ENCODE measurements at places on chromosomes 13 and 19.

- DNase-seq, result no peak
These were observed 79.5 kb downstream of the RUBCNL start for GRCh38 chr13:46307554-46307953.

DNA sequence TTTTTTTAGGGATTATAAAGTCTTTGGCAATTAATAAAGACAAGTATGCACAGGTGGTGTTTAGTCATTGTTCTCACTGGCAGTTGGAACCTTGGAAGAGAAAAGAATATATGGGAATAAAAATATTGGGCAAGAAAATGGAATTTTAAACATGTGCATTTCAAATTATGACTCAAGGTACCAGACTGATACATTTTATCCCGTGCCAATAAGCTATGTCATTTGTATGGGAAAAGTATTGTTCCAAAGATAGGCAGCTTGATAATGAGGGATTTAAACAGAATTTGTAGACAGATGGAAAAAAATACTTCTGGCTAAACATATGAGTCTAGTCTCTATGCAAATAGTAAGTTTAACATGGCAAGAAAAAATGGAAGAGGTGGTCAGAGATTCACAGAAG, 169.5 kb upstream of the UFM1 start:
- no peak for DNase-seq

DNA sequence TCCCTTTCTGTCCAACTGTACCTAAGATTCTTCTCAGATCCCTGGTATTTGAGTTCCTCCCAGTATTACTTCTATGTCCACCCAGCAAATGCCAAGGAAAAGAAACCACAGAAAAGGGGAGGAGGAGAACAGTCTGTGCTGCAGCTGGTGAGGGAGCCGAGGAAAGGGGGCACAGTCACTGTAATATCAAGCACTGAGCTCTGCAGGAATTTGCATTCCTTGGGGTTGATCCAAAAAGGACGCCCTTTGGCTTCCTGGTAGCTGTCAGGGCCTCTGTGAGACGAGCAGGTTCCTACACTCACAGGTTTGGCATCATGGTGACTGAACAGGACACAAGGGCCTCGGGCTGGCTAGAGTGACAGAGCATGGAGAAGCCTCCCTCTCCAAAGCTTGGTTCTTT, 273.4 kb downstream of the NHLRC3 start:
- DNase-seq, result no peak

DNA sequence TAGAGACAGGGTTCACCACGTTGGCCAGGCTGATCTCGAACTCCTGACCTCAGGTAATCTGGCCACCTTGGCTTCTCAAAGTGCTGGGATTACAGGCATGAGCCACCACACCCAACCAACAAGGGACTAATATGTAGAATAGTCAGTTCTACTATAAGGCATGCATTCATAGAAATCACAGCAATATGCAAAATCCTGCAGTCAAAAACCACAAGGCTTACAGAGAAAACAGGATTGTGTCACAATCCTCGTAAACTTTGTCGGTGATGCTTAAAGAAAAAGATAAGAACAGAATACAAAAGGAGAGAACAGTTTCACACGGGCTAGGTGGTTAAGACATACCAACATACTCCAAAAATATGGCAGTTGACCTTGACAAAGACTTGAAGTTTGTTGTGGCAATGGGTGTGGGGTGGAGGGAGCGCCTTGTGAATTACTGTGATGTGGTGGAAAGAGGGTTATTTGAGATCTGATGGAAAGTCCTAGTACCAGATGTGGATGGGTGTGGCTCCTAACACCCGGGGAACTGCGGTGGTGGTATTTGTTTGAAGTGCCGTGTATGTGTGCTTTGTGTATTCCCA, 12.4 kb downstream of the NOSIP start:
- DNase-seq, result peak; percentile 54

DNA sequence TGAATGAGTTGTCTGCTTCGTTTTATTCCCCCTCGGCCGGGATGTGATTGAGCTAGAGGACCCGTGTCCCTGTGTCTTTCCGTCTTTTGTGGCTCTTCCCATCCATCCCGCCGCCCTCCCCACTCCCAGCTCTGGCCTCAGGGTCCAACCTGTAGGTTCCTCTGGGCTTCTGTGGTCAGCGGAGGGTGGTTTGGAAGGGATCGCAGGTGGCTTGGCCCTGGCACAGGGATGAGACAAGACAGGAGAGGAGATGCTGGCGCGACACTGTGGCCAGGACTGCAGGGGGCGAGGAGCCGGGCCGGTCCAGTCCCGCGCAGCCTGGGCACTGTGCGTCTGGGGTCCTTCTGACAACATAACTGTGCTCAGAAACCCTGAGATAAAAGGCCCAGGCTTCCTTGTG, 2.0 kb downstream of the EVI5L start:
- no peak for DNase-seq

DNA sequence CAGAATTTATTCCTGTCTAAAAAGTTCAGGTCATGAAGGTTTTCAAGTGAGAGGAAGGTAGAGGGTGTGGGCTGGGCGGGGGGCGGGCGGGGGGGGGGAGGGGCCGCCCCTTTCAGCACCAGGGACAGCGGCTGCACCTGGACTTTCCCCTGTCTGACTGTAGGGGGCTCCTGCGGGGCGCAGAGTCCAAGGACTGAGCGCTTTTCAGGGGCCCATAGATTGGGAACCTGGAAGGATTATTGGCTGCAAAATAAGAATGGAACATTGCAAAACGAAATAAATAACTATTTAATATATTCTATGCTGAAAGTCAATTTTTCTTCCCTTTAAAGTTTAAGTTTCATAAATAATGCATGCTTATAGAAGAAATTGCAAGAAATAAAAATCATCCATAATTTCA, 8.9 kb upstream of the CYP4F3 start:
- DNase-seq, result no peak

DNA sequence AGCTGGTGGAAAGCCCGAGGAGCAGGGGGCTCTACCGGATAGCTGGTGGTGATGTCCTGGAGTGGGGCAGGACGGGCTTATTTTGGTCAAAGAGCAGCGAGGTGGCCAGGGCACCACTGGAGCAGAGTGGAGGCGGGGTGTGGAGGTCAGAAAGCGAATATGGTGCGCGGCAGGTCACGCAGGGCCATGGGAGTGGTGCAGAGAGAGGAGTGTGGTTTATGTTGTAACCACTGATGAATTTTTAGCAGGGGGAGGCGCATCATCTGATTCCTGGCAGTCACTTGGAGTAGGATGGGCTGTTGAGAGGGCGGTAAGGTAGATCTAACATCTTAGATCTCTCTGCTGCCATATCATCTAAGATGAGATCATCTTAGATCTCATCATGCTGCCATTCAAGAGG, 1.4 kb upstream of the ZNF414 start:
- peak; percentile 26 for DNase-seq

DNA sequence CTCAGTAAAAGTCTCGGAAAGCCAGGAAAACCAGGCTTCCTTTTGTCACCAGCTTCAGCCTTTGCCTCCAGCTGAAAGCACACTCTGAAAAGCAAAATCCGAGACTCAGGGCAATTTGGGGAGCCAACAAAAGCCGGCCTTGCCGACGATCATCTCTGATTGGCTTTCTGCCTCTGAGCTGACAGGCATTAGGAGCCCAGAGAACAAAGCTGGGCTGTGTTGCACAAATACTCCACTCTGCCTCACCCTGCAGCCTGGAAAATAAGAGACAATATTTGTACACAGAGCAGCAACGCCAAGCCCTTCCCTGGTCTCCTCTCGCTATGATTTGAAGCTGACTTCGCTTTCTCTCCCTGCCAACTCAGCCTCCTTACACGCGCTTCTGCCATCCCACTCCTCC, 46.9 kb downstream of the CACNA1A start:
- no peak for DNase-seq

- no peak for DNase-seq
These were observed 158.7 kb upstream of the ZNF507 start for GRCh38 chr19:32186542-32187330.

DNA sequence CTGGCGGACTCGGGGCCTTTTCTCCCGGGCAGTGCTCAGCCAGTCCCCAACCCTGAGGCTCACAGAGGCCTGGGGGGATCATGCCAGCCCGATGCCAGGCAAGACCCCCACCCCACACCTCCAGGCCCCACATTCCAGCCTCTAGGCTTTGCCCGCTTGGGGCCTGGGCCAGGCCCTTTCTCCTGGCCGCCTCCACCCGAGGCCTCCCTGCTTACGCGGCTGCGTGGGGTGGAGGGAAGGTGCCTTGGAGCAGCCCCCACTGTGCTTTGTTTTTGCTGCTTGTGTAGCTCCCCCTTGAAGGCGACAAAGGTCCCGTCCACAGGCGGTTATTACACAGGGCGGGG, 38.4 kb downstream of the SMIM24 start:
- no peak for DNase-seq

GRCh38 chr13:70694996-70695715, 586.9 kb upstream of the KLHL1 start:
- no peak for DNase-seq

- no peak for DNase-seq
These were observed 136.8 kb downstream of the KATNAL1 start for GRCh38 chr13:30170569-30170968.

DNA sequence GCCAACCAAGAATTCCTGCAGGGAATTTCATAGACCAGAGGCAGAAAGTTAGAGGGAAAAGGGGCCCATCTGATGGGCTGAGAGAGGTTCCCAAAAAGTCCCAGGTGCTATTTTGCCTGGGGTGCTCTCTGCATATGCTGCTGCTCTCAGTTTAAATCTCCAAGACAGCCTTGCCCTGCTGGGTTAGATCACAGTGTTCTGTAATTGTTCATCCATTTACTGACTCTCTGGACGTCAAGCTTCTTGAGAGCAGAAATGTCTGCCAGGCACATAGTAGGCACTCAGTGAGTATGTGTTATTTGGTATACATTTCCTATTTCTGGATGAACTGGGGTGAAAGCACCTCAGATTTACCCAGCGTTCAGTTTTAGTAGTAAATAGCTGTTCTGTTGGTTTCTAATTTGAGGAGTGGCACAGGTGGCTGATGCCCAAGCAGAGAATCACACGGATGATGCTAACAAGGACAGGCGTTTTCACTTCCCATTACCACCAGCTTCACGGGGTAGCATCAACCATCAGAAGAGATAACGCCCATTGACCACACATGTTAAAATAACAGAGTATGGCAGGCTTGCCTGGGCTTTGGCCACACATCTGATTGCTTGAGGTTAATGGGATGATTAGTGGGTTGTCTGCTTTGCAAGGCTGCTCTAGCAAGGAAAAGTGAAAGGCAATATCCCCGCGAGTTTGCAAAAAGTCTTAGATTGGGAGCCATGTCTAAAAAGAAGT, 161.1 kb downstream of the SLC7A1 start:
- no peak for DNase-seq

DNA sequence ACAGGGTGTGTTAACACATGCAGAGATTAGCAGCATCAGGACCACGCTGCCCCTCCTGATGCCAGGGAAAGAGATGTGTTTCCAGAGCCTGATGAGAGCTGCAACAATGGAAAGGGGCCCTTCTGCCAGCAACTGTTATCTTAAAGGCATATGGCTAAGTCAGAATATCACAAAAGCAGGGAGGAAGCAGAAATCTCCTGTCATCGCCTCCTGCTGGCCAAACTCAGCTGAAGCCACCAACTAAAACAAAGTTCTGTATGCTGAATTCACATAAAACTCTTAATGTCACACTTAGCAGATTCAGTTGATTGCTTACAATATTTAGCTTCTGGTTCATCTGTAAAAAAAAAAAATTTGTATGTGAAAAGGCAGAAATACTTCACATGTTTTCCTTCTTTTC, 178.2 kb downstream of the GPC5 start:
- DNase-seq, result no peak

DNA sequence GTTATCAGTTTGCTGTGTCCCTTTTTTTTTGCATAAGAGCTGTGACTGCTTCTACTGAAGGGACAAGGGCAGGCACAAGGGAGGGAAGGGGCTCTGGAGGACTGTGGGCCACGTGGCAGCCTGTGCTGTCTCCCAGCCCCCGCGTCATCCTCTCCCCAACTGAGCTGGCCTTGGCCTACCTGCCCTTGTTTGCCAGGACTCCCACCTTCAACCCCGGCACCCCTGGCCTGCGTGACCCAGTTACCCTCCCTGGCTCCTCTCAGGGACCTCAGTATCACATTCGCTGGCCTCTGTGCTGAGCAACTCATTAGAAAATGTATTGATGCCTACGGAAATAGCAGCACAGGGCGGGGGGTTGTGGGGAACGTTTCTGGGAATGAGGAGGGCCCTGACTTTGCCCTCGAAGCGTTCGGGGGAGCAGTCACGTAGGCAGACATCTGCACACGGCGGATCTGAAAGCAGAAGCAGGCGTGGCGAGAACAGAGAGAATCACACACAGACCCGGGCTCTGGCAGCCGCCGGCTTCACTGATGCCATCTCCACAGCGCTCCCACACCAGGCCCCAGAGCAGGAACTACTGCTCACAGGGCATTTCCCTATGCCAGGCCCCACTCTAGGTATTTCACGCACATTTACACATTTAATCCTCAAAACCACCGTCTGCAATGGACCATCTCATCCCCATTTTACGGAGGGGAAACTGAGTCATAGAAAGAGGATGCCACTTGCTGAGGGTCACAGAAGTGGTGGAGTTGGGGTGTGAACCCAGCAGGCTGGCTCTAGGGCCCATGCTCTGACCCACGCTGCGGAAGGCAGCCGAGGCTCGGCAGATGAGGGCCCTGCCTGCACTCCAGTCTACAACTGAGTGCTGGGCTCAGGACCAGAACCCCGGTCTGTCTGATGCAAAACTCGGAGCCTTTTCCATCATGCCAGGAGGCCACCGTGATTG, 5.7 kb upstream of the ATF5 start:
- no peak for DNase-seq

DNA sequence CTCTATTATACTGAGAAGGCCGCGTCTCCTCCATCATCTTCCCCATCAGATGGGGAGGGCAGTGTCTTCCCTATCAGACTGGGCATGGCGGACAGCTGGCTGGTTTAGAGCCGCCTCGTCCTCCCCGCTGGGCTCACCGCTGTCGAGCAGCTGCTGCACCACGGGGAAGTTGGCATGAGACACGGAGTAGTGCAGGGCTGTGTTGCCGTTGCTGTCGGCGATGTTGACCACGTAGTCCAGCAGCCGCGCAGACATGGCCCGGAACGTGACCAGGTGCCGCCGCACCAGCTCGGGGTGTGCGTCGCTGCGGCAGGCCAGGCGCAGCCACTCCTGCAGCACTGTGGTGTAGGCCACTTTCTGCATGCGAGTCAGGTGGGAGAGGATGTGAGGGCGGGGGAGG, 18.8 kb upstream of the SPC24 start:
- no peak for DNase-seq

- DNase-seq, result no peak
These were observed 4.0 kb downstream of the SYT5 start for GRCh38 chr19:55176076-55176475.

Data from activated CD4-positive, alpha-beta T cell treated with anti-CD3 and anti-CD28 coated beads for 1 hour (primary cell).